ENCODE measurements at places on chromosomes 5 and 9.

DNA sequence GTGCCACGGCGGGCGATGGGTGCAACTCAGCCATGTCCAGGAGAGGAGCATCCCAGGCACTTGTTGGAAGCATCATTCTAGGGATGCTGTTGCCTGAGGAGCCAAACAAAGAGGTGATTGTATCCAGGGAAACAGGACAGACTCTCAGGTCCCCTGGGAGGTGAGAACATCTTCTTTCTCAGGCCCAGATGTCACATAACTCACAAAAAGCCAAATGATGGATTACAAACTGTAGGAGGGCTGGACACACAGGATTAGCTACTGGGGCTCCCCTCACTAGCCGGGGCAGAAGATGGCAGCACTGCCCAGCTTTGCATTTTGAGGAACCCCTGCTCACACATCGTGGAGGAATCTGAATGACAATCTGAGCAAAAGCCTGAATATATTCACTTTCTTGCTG lies 64.7 kb upstream of the NFIL3 start:
- no peak for DNase-seq

GRCh38 chr9:83346655-83347420 lies 191.4 kb downstream of the FRMD3 start:
- DNase-seq = no peak

DNA sequence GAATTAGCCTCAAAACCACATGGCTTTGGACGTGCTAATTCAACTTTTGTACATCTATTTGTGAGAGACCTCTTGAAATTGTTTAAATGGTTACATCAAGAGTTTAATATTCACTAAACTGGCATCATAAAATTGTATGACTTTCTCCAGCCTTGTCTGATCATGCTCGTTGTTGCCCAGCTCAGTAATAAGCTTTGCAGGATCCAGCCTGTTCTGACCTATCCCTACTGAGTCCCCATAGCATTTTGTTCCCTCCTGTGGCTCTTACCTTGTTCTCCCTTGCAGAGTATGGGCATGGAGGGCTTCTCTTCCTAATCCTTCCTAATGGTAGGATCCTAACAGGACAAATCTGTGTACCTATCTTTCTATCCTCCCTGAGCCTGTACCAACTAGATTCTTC lies 6.3 kb downstream of the EXOSC3 start:
- DNase-seq = no peak

DNA sequence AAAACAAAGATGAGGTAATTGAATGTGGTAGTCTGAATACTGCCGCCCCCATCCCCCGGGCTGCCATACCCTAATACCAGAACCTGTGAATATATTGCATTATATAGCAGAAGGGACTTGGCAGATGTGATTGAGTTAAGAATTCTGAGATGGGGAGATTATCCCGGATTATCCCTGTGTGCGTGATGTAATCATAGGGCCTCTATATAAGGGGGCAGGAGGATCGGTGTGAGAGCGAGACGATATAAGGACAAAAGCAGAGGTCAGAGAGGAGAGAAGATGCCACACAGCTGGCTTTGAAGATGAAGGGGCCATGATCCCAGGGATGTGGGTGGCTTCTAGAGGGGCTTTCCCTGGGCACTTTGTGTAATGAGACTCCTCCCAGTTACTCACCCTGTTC lies 101.7 kb upstream of the TLE1 start:
- no peak for DNase-seq

- no peak for DNase-seq
Observed at GRCh38 chr9:116927726-116928125, 240.6 kb downstream of the TRIM32 start.

DNA sequence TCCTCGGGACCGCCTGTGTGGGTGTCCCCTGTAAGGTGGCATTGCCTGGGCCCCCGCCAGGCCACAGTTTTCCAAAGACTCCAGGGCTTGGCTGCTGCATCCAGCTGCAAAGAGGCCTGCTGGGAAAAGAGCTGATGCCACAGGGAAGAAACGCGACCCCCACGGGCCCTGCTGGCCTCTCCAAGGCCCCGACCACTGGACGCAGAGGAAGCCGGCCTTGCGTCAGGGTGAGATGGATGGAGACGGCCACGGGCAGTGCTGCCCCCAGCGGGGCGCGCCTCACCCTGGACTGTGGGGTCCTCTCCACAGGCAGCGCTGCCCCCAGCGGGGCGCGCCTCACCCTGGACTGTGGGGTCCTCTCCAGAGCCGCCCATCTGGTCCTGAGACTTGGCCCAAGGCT lies 21.3 kb upstream of the SLC6A19 start:
- DNase-seq = no peak

DNA sequence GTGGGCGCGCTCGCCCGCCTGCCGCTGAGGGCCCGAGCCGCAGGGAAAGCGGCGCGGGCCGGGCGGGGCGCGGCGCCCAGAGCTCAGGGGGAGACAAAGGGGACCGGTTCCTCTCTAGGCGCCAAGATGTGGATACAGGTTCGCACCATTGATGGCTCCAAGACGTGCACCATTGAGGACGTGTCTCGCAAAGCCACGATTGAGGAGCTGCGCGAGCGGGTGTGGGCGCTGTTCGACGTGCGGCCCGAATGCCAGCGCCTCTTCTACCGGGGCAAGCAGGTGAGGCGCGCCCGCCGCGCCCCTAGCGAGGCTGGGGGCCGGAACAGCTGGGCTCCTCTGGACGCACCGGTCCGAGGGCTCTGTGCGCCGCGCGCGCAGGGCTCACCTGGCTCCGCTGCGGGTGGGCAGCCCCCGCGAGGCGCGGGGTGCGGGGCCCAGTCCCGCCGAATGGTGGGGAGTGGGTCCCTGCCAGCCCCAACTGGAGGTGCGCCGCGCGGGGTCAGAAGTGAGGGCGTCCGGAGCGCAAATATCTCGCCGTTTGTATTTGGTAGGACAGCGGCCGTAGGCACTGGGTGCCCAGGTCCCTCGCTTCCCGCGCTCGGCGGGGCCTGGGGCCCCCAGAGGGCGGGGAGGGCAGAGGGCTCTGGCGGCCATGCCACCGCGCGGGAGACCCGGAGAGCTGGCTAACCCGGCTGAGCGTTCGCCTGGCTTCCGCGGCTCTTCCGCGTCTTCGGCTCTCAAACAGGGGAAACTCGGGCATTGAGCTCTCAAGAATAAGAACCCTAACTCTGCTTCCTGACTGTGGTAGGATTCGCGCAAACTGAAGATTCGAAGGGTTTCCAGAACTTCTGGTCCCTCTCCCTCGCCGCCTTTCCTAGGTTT lies 607 bp downstream of the UHRF2 start:
- DNase-seq = no peak

- DNase-seq = no peak
Observed at GRCh38 chr5:149325894-149326293, 19.4 kb upstream of the GRPEL2 start.

GRCh38 chr5:149254506-149254905 lies 17.2 kb upstream of the AFAP1L1 start:
- DNase-seq = no peak

- no peak for DNase-seq
Observed at GRCh38 chr9:6675268-6675667, 29.7 kb upstream of the GLDC start.

DNA sequence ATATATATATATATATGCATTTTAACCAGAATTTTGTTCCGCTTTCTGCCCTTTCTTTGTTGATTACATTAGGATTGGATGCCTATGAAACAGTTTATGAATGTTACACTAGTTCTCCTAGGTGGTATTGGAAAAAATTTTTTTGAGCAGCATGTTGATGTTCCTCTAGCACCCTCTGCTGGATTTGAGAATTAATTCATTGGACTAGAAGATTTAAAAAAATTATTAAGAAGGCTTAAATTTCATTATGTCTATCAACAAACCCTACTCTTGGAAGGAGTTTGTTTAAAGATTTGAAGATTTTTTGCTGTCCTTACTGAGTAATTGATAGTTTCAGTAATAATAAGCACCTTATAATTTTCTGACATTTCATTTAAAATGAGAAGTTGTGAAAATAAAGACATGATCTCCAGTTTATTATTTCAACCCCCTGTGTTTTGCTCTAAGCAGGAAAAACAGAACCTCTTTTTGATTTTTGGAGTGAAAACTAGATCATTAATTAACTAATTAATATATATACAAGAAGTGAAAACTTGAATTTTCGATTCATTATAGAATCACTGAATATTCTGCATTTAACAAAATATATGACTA lies 89.6 kb downstream of the CCDC171 start:
- no peak for DNase-seq

GRCh38 chr5:1118738-1119137 lies 6.9 kb upstream of the SLC12A7 start:
- DNase-seq = no peak

DNA sequence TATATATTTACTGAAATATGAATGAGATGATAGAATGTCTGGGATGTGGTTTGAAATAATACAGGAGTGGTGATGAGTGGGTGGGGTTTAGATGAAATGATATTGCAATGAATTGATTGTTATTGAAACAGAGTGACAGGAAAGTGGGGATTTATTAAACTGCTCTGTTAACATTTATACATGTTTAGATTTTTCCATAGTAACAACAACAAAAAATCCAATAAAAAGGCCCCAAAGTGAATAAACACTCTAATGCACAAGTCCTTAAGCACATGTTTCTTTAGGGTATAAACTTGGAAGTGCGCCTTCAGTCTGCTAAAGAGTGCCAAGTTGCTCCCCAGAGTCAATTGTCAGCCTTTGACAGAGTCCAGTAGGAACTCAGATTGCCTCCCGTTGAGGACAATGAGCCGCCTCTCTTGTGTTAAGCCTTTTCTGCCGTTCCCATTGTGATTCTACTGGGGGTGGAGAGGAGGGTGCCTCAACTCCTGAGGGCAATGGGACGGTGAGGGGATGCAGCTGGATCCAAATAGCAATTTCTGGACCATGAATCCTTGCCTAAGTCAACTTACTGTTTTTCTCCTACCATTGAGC lies 112.3 kb downstream of the SLC28A3 start:
- DNase-seq = no peak

DNA sequence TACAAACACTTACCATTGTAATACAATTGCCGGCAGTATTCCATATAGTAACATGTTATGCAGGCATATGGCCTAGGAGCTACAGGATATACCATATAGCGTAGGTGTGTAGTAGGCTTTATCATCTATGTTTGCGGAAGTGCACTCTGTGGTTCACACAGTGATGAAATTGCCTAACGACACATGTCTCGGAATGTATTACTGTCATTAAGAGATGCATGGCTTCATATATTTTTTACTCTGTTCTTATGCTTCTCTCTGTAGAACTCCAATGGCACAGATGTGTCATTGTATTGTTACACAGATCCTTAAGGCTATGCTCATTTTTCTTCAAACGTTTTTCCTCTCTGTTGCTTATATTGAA lies 19.2 kb upstream of the ANKRD18A start:
- no peak for DNase-seq

DNA sequence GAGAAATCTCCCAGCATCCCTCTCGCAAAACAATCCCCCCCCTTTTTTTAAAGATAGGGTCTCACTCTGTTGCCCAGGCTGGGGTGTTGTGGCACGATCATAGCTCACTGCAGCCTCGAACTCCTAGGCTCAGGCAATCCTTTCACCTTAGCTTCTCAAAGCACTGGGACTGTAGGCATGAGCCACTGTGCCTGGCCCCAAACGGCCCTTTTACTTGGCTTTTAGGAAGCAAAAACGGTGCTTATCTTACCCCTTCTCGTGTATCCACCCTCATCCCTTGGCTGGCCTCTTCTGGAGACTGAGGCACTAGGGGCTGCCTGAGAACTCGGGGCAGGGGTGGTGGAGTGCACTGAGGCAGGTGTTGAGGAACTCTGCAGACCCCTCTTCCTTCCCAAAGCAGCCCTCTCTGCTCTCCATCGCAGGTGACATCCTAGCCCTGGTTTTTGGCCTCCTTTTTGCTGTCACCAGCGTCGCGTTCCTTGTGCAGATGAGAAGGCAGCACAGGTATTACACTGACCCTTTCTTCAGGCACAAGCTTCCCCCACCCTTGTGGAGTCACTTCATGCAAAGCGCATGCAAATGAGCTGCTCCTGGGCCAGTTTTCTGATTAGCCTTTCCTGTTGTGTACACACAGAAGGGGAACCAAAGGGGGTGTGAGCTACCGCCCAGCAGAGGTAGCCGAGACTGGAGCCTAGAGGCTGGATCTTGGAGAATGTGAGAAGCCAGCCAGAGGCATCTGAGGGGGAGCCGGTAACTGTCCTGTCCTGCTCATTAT lies 6.8 kb downstream of the CA9 start:
- DNase-seq = no peak

DNA sequence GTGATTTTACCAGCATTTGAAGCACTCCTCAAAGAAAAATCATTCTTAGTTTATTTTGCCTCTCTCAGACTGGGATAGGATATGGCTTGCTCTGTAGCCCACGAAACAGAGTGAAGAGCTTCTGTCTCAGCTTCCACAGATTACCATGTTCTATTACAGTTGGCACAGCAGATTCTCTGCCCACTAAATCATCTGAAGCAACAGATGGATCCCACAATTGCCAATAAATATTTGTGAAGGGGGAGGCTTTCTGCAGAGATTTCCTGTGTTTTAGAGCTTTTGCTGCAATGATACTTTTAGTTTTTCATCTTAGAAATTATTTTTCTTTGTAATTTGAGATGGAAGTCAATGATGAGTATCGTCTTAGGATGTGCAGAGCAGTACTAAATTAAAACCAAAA lies 12.3 kb upstream of the MAP3K1 start:
- no peak for DNase-seq

GRCh38 chr5:170263906-170264305 lies 31.1 kb downstream of the C5orf58 start:
- no peak for DNase-seq

DNA sequence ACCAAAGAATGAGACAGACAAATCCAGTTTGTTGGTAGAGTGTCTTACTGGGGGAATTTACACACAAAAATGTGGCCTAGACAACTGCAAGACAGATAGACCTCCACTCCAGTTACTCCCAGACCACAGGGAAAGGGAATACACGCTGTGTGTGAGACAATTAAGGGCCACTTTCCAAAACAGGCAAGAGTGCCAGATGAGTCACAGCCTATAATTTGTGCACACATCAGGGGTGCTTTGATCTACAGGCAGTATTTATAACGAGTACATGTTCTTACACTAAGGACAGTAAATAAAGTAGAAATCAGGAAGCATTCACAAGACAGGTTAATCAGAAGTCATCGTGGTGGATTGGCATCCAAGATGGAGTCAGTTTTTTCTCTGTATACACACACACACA lies 114.8 kb downstream of the ZNF622 start:
- DNase-seq = no peak

DNA sequence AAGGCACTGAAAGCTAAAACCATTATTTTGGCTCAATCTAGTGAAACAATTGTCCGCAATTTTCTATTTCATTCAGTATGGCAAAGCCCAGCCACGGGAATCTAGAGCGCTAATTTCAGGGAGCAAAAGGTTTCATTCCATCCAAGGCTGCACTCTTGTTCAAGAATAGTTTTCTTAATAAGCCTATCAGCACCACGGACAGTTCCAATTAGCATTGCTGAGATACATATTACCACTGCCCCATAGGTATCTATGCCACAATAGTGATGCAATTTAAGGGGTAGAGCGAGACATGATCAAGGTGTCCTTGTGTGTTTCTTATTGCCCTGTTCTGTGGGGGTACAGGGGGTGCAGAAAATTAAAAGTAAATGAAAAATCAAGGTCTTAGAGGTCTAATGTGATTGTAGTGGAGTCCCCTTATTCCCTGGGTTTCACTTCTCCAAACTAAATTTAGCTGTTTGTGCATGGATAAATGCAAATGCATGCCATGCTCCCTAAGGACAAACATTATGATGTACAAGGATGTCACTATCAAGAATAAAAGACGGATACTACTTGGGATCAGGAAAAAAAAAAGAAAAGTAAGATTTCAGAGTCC lies 45.5 kb downstream of the SPOCK1 start:
- no peak for DNase-seq

GRCh38 chr5:143759396-143760130 lies 52.4 kb upstream of the HMHB1 start:
- DNase-seq = no peak
